Left kidney (tissue), 8 donors: ENCODE measurements at places on chromosomes 12 and 14. TPM values are rescaled to one million over a fixed set of nuclear protein-coding genes. Genes with fewer than 3 reads are reported as not detected.
A peak's percentile ranks its signal among the peaks of the same experiment; 100 is the strongest.

DNA sequence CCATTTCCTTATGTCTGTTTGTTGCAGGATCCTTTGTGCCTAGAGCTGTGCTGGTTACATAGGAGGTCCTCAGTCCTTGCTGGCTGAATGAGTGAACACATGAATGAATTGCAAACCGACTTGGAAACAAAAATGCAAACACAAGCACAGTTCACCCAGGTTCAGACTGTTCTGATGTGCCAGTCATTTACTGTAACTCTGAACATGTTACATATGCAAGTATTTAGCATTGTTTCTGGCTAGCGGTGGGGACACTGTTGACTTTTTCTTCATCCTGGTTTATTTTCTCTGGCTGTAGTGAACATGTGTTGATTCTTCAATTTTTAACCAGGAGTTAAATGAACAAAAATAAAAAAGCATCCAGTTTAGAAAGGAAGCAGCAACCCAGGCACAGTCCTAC lies 33.4 kb downstream of the TSPAN9 start:
- DNase-seq: no peak

The SDR9C7 gene
- polyA plus RNA-seq: 0.32 TPM

DNA sequence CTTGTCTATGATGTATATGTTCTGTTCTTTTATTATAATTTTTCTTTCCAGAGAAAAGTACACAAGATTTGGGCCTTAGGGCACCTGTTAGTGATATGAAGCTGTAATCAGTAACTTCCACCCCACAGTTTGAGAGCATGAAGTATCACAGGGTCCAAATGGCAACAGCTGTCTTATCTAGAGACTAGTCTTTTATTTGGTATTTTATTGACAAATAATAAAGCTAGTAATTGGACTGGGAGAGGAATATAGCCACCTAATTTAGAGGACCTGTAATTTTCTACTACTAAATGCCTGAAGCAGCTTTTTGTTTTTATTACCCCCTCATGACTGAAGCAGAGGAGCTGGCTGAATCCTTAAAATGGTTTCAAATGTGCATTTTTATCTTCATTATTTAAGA lies 174.8 kb downstream of the PDZRN4 start:
- no peak for DNase-seq

DNA sequence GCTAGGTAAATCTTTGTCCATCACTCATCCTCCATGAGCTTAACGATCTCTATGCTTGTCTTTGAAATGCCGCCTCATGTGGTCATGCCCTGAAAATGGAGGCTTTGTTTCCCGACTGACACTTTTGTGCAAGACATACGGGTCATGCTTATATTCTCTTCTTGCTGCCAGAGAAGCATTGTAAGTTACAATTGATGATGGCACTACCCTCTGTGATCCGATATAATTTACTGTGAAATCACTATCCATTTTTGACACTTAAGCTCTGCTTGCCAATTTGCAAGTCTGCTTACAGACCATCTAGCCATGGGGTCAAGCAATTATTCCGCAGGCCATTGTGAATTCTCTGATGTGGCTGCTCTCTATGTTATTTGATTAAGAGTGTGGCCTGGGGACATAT lies 650.0 kb downstream of the FLRT2 start:
- DNase-seq: no peak

The LRR1 gene
- polyA plus RNA-seq: 17.5 TPM

GRCh38 chr12:69254046-69254445 lies 14.7 kb downstream of the CPSF6 start:
- DNase-seq: no peak

The CHGA gene
- polyA plus RNA-seq: not detected

GRCh38 chr12:91239481-91239880 lies 56.9 kb upstream of the DCN start:
- no peak for DNase-seq

- DNase-seq: no peak
Measured at GRCh38 chr14:65258391-65258790, 154.1 kb upstream of the FUT8 start.

GRCh38 chr12:51262758-51263177 lies 7.4 kb downstream of the SMAGP start:
- peak; percentile 40 for DNase-seq

DNA sequence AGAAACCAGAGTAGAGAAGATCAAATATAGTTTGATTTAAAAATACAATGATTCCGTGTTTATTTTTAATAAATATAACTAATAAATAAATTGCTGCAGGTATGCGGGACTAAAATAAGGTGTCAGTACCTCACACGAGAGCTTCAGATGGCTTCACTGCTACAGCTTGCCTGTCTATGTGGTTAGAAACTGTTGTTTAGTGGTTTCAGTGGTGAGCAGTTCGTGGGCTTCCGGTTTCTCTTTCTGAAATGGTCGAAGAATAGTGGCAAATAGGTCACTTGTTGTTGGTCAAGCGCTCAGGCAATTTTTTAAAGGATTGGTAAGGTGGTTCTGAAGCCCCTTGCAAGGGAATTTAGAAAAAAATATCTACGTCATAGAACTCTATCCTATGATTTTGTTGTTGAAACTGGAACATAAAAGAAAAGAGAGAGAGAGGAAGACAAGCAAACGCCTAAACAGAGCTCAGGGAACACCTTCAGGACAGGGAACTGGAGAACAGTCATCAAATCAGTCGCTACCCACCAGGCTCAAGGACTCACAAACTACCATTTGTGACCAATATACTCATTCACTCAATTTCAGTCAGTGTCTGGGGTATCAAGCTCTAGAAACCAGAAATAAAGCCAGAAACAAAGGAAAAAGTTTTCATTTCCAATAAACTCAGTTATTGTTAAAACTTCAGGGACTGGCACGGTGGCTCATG lies 31.3 kb downstream of the GABARAPL1 start:
- DNase-seq: no peak

DNA sequence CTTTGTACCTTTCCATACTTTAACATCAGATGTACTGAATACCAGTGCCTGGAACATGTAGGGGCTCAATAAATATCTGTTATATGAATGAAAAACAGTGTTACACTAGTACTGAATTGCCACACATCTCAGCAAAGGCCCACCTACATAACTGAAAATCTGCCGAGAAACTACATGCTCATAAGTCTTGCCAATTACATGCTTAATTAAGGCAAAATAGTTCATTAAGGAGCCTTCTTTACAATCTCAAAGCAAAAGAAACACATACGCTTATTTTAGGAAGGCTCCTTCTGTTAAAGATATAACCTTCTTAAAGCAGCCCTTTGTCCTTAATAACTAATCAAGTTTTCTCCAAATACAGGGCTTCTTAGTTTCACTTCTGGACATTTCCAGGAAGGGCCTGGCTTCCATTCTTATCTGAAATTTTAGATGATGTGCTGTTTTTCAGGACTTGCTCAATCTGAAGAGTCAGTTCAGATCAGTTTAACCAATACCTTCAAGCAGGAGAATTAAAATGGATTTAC lies 11.5 kb downstream of the LIMA1 start:
- no peak for DNase-seq

- peak; percentile 25 for DNase-seq
Measured at GRCh38 chr12:120903412-120904196, 554 bp downstream of the SPPL3 start.

- peak; percentile 68 for DNase-seq
Measured at GRCh38 chr12:123094349-123095077, 56.4 kb downstream of the PITPNM2 start.

The C12orf54 gene
- polyA plus RNA-seq: 0.60 TPM

DNA sequence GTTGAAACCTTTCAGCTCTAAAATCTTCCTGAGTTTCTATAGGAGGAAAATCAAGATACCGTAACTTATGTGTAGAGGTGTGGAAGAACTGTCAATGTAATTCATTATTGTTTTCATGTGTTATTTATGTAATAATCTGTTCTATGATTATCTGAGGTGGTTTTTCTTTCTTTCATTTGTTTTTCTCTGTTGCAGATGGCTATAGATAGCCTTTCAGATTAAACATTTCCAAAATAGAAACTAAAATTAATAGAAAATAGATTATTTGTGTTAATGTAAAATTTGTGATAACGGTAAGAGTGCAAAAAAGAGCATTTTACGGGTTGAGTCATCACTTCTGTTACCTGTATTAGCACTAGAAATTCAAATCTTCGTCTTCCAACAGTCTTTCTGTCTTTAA lies 128.8 kb downstream of the SYNE2 start:
- no peak for DNase-seq

DNA sequence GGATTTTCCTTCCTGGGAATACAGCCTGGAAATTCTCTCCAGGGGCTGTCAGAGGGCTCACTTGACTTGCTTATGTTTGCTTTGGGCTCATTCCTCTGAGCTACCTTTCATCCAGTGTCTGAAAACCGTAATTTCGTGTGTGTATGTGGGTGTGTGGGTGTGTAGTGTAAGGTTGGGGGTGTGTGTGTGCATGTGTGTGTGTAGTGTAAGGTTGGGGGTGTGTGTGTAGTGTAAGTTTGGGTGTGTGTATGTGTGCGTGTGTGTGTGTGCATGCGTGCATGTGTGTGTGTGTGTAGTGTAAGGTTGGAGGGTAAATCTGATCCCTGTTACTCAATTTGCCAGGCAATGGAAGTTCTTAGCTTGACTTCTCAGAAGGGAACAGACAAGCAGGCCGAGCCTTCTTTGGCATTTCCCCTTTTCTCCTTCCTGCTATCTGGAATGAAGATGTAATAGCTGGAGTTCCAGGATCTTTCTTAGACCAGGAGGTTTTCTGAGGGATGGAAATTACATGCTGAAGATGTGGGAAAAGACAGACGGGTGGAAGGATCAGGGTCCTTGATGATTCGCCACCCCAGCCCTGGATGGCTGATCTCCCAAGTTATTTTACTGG lies 15.5 kb upstream of the BEGAIN start:
- DNase-seq: no peak

The MDP1 gene
- polyA plus RNA-seq: 8.4 TPM

DNA sequence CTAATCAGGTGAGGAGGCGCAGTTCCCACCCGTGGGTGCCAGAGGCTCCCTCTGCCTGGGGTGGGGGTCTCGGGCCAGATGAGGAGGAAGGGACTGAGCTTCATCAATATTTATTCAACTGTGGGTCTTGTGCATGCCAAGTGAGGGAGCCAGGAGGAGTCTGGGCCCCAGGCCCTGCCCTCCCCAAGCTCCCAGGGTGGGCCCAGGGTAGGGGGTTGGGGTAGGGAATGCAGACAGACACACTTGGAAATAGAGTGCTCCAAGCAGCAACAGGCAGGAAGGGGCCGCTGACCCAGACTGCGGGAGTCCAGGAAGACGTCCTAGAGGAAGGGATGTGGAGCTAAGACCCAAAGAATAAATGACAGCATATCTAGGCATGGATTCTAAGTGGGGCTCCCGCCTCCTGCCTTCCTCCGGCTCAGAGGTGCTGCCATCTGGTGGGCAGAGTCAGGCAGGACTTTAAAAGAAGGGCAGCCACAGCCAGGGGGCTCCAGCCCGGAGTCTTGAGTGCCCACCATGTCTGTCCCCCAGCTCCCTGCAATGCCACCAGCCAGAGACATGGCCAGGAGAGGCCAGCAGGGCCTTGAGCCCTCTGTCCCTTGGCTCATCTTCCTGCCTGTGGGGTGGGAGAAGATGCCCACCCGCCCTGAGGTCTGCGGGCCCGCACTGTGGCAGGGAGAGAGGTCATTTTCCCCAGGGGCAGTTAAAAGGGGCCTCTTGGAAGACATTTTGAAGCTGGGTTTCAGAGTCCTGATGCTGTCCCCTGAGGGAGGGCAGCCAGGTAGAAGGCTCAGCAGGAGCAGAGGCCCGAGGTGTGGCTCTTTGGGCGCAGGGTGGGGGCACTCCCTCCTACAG lies 70.1 kb downstream of the PHETA1 start:
- DNase-seq: peak; percentile 59

The LYZ gene
- polyA plus RNA-seq: 19.5 TPM

DNA sequence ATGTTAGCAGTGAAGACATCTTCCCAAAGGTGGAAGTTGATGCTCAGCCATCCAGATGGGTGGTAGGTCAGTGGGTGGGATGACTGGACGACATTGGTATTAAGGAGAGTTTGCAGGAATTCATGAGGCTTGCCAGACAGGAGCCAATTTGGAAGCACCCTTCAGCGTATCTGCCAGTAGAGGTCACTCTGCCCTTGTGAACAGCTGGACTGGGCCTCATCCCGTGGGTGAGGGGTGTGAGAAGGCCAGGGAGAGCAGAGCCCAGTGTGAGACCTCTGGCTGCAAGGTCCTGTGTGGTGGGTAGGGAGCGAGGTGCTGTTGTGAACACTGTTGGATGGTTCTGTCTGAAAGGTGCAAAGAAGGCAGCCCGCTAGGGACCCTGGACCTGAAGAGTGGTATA lies 37.7 kb downstream of the SLC5A8 start:
- DNase-seq: no peak

The CLEC4D gene
- polyA plus RNA-seq: 0.43 TPM

DNA sequence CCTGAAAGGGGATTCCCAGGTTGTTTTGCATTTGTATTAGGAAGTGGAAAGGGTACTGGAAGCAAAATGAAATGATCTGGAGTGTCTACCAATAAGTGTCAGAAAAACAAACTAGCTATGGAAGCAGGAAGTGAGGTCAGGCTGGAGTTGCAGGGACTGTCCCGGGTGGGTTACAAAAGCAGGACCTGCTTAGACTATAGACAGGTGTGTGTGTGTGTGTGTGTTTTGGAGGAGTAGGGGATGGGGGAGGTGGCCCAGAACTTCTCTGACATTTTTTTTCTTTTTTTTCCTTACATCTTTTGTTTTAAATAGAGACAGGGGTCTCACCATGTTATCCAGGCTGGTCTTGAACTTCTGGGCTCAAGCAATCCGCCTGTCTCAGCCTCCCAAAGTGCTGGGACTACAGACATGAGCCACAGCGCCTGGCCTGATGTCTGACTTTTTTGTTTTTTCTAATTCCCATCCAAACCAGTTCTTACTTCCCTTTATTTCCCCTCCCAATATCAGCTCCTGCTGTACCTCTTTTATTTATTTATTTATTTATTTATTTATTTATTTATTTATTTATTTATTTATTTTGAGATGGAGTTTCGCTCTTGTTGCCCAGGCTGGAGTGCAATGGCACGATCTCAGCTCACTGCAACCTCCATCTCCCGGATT lies 512 bp upstream of the RND1 start:
- no peak for DNase-seq

DNA sequence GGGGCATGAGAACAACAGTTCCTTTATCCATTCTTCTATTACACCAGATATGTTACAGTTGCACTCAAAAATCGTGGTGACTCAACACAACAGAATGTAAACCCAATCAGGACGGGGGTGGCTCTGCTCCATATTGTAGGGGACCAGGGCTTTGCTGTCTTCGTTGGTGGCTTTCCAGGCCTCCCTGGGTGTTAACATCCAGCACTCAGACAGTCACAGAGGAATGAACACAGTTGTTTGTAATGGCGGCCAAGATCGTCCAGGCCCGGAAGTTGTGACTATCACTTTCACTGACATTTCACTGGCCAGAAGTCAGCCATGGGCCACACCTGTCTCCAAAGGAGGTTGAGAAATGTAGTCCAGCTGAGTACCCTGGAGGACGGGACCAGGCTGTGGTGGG lies 204.1 kb downstream of the CACNA1C start:
- DNase-seq: no peak

The ST8SIA1 gene
- polyA plus RNA-seq: 8.5 TPM
